ENCODE measurements at places on chromosomes 5 and 9.

- no peak for DNase-seq
Measured at GRCh38 chr5:156920042-156920860, 42.8 kb downstream of the TIMD4 start.

DNA sequence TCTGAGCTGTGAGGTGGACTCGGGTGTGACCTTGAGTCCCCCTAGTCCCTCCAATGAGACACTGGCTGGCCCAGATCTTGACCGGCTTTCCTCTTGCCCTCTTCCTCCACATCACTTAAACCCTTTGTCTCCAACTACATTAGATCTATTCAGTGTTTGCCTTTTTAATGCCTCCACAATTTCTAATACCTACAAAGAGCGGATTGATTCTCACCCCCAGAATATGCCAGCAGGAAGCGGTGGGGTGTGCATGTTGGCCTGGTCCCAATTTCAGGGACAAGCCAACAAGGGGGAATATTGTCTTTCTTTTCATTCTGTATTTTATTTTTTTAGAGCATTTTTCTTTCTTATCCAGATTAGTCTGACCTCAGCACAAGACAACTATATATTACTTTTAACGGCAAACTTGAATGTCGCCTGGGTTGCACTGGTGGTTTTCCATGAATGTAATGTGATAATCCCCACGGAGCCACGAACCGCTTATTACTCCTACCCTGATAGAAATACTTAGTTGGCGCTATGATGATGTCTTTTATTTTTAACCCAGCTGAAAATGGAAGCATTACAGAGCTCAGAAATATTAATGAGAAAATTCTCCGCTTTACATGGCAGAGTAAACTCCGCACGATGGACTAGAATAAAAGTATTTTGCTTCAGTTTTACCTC lies 68.5 kb upstream of the MYO10 start:
- no peak for DNase-seq

DNA sequence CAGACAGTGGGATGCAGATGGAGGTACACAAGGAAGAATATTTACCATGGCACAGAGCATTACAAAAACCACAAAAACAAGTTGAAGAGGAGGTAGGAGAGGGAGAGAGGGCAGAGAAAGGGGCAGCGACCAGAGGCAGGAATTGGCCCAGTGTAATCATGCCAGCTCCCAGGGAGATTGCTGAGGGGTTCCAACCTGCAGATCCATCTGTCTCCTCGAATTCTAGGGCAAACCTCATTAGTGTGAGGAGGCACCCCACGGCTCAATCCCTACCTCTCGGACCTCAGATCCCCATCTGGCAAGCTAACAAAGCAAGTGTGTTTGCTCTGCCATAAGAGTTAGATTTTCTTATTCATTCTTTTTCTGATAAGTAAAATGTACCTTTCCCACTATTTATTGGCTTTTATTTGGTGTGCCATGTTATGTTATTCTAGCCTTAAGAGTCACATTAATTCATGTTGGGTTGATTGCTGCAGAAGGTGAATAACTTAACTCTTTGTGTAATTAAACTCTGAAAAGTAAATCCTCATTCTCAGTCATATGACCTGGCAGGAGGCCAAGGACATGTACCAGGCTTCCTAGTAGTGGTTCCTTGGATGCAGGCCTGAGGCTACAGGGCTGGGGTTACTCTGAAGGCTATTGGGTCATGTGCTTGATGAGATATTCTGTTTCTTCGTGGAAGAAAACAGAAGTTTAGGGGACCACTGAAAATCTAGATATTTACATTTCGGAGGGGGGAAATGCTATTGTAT lies 315.2 kb upstream of the ATP10B start:
- DNase-seq: no peak

DNA sequence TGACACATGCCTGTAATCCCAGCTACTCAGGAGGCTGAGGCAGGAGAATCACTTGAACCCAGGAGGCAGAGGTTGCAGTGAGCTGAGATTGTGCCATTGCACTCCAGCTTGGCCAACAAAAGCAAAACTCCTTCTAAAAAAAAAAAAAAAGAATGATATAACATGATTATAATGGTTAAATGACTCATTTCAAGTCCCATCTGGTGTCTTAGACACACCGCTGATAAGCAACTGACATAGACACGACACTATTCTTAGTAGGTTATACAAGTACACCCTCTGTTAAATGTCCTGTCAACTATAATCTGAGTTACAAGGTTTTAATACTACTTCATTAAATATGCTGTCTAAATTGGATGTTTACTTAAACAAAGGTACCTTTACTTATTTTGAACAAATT lies 405.3 kb upstream of the CLINT1 start:
- no peak for DNase-seq

DNA sequence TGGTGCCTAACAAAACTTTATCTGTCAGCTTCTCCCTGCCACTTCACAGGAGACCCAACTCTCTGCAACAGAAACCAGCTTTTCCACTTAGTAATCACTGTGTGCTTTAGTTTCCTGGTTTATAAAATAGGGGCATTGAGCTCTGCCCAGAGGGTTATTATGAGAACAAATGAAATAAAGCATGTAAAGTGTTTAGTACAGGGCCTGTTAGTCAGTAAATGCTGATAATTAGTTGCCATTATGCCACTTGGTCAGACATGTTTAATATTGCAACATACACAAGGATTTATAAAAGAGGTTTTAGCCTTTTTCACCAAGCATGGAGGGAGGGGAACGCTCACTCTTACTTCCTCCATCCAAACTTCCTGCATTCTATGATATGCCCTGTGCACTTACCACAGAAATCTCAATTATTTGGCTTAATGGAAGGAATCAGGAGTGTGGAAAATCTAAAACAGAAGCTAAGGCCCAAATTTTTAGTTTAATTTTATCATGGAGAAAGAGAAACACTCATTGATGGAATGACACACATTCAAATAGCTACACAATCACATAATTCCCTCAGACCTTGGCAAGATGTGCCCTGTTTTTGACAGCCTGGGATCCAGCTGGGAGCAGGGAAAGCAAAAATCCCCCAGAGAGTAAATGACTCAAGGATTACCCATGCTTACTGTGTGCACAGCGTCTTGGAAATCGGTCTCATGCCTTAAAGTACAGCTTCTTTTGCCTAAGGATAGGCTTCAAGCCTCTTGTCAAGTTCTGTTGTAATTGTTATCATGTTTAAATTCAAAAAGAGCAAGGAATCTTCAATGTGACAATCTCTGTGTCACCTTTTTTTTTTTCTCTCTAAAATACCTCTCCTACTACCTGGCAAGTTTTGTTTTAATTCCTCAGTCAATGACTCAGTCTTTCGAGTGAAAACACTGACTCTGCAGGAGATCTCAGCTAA lies 34.0 kb downstream of the ZNF474 start:
- no peak for DNase-seq

GRCh38 chr9:118962426-118962825 lies 406.8 kb downstream of the BRINP1 start:
- no peak for DNase-seq

- DNase-seq: no peak
Measured at GRCh38 chr9:15268782-15269181, 38.2 kb downstream of the TTC39B start.

GRCh38 chr9:131853434-131853833 lies 113.6 kb upstream of the RAPGEF1 start:
- no peak for DNase-seq

DNA sequence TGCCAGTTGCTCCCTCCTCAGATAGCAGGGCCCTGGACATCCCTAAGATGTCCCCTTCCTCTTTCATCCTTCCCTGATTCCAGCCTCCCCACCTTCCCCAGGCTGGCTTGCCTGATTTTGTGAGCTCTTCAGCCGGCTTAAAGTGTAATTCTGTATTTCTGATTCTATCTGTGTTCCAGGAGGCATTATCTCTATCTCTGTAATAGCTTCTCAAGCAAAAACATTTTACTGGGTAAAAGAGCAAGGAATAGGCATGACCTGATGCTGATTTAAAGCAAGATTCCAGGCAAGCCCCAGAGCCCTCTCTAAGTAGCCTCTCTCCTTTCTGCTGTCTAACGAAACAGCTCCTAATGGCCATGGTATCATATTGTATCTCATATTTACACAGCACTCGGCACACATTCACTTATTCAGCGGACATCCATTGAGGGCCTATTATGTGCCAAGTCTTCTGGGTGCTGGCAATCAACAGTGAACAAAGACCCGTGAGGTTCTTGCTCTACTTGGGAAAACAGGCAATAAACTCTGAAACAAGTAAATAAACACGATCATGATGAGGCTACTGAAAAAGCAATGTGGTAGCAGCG lies 100.9 kb upstream of the MSX2 start:
- DNase-seq: no peak

DNA sequence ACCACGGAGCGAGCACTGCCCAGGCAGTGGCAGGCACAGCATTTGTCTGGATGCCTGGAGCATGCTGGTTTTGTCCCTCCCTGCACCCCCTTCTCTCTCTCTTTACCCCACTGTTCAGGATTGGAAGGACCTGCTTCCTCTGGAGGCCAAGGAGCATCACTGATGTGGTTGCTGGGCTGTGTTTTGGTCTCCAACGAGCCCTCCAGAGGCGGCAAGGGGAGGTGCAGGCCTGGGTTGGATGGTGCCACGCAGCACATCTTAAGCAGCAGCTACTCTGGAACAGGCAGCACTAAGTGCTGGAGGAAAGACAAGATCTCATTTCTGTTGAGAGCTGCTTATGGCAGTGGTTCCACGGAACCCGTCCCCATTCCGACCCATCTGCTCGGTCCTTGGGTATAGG lies 139.6 kb downstream of the CMYA5 start:
- DNase-seq: peak; percentile 15

DNA sequence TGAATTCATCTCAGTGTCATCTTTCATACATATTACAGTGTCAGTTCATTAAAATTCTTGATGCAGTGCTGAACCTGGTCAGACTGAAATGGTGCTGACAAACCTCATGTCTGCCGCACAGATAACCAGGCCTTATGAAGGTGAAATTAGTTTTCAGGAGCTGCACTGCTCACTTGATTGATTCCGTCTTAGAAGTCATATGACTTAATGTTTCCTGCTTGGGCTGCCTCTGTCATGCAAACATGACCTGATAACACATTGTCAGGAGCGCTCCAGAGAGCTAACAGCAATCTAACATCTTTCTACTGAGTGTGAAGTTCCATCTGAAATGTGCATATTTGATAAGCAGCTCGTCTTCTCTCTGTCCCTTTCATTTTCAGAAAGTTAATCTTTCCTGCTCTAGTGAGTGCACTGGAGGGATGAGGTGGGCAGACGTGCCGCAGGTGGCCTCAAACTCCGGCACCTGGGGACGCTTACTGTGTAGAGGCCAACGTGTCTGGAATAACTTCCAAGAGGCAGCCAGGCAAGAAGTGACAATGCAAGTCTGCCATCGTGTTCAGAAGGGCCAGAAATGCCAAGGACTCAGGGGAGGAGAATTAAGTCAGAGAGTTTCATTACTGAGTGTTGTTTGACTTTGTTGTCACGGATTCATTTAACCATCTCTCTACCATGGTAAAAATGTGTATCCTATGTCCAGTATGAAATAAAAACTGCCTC lies 592.1 kb downstream of the TLE1 start:
- DNase-seq: no peak

DNA sequence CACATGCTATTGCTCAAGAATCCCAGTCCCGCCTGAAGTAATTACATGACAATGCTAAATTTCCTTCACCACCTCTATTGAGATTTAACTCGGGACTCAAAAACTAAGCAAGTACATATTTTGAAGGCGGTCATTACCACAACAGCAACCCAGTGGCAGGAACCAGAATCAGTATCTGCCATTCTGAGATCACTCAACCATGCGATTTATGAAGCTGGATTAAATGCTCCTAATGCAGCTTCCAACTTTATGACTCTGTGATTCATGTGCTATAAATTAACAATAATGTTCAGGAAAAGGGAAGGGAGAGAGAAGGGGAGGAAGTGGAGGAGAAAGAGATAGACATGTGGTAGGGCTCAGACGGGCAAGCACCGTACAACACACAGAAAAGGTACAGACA lies 194.7 kb downstream of the DNAH5 start:
- DNase-seq: no peak

DNA sequence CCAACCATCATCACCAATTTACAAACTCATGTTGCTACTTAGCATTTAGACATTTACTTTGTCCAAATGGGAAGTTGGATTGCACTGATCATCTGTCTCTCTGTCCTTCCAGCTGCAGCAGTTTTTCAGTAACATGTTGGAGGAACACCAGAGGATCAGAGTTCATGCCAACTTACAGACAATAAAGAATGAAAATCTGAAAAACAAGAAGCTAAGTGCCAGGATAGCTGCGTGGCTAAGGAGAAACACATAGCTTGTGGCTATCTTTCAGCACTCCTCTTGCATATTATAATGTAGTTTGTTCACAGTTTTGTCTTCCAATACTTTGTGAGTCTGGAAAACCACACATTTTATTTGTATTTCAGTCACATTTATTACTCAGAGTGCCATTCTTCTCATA lies 6.4 kb upstream of the ARL14EPL start:
- no peak for DNase-seq

DNA sequence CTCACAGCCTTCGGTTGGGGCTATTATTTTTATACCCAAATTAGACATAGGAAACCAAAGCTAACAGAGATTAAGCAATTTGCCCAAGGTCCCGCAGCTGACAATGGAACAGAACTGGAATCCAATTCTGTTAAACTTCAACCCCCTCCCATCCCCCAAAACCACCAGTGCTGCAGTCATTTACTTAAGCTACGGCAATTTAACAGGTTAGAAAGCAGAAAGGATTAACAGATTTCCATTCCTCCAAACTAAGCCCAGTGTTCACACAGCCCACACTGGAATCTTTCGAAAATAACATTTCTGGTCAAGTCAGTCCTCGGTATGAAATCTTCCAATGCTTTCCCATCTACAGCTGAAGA lies 1023.1 kb upstream of the DMAC1 start:
- DNase-seq: no peak

DNA sequence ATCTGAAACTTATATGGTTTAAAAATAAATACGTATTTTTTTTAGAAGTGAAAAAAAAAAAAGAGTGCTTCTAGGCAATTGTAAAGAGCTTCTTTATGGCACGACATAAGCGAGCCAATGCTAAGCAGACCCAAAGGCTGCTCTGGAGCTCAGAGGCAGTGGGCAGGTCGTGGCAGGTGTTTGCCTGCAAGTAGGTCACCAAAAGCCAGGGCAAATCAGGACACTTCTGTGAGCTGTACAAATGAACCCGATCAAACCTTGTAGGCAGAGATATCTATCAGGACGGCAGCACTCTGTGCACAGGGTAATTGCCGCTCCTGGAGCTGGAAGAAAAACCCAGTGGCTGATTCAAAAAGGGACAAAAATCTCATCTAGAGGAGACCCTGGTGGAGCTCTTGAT lies 75.9 kb downstream of the IRX2 start:
- no peak for DNase-seq

GRCh38 chr9:19497276-19497675 lies 88.5 kb downstream of the ACER2 start:
- DNase-seq: no peak

All from KBM-7 (cell line).